ENCODE measurements at places on chromosomes 12 and 14.

- no peak for DNase-seq
Measured at GRCh38 chr12:138898-139534, 72.4 kb downstream of the IQSEC3 start.

GRCh38 chr14:79791055-79791732, 420.1 kb downstream of the DIO2 start:
- no peak for DNase-seq

DNA sequence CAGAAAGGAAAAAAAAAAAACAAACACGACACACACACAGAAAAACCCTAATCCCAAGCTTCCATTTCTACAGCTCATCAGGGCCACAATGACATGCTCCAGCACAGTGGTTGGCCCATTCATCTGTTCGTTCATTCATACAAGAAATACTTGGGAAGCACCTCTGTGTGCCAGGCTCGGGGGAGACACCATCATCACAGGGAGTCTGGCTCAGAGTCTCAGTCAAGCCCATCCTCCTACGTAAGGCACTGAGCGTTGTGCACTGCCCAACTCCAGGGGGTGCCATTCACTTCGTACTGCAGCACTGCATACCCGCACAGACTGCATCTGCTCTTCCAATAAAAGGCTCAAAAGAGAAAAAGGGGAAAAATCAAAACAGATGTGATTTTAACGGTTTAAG, 15.3 kb downstream of the VPS37B start:
- no peak for DNase-seq

DNA sequence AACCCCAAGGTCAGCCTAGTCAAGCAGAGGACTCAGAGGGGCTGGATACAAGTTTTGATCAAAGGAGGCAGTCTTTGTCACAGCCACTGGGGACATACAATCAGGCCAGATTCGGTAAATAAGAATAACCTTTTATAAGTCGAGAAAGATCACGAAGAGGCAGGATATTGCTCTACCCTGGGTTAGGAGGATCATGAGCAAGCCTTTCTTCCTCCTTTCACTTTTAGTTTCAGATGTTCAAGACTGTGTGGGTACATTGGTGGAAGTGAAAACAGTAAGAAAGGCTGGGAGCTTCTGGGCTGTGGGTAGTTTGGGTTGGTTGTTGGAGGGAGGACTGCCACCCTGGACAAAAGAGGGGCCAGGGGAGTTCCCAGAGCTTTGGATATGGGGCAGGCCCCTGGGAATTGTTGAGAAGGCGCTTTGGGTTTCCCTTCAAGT, 127.7 kb downstream of the SNAPC1 start:
- peak; percentile 46 for DNase-seq

DNA sequence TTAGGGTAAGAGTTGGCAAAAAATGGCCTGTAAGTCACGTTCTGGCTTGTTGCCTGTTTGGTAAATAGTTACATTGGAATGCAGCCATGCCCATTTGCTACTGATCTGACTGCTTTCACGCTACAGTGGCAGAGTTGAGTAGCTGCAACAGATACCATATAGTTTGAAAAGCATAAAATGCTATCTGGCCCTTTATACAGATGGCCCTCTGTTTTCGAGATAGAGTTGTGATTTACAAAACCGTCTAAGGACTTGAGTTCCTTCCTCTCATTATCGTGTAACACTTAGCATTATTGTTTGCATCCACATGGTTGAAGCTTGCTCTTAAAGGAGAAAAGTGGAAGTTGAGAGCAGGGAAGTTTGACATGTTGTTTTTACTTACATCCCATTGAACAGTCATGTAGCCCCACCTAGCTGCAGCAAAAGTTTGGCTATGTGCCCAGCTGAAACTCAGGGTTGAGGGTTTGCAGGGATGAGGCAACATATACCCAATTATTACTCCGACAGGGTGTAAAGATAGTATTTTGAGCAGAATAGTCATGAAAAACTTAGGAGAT, 11.3 kb upstream of the SCFD1 start:
- DNase-seq = peak; percentile 51

- no peak for DNase-seq
Measured at GRCh38 chr12:127677537-127678131, 589.3 kb upstream of the TMEM132C start.

- no peak for DNase-seq
Measured at GRCh38 chr14:38882533-38882932, 220.5 kb downstream of the SEC23A start.

DNA sequence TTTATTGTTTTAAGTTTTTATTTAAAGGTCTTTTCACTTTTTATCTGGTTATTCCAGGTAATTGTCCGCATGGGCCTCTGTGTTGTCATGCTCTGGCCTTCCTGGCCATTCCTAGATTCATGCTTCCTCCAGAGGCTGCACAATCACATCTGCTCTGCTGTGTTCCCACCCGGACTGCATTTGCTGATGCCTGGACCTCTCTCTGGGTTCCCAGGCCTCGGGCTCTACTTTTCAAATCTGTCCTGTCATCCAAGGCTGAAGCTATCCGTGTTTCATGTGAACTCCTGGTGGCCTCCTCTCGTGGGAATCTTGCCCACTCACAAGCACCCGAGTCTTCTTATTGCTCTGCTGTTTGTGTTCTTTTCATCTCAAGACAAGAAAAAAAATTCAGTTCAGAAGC, 16.1 kb upstream of the VDR start:
- no peak for DNase-seq

- DNase-seq = no peak
Measured at GRCh38 chr14:104214431-104215218, 76.2 kb downstream of the KIF26A start.

DNA sequence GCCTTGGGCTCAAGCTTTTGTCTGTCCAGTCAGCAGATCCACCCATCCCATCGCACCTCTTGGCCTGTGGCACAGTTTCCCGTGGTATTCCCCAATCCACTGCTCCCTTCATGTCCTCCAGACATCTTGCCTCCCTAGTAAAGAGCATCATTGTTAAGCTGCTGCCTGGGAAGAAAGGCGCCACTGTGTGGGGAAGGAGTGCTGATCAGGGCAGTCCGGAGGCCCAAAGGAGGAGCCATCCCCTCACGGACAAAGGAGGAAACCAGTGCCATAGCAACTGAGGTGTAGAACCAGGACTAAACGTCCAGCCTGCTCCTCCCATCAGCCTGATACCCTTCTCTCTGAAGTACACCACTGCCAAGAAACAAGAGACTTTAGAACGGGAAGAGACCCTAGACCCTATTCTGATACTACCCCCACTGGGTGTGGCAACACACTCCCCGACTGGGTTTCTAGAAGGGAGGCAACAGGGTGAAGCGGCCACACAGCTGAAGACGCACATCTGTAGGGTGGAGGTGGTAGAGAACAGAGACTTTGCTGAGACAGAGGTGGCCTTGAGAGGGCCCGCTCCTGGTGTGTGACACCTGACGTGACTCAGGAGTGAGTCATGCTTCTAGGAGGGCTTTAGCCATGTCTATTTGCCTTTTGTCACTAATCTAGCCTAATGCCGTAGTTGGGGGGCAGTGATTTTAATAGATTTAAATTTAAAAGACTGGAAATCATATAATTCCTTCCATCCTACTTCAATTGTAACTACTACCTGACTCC, 185.0 kb downstream of the DPF3 start:
- DNase-seq = no peak

- no peak for DNase-seq
Measured at GRCh38 chr14:57533214-57533613, 39.6 kb upstream of the CCDC198 start.

DNA sequence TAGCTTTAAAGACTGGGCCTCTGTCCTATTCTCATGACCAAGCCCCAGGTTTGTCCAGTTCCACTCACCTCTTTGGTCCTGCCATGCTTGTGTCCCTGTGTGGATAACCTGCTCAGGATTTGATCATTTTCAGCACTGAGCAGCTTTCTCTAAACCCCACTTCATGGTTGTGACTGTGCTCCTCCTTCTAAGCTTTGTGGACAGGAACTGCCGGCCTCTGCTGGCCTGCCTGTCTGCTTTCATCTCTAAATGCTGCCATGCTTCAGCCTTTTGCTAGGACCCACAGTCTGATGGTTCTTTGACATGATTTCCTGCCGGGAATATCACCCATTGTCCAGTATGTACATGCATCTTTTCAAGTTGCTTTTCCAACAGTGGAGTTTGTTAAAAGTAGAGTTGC, 53.9 kb upstream of the STXBP6 start:
- no peak for DNase-seq

- DNase-seq = no peak
Measured at GRCh38 chr12:105538880-105539279, 208.4 kb downstream of the C12orf75 start.

DNA sequence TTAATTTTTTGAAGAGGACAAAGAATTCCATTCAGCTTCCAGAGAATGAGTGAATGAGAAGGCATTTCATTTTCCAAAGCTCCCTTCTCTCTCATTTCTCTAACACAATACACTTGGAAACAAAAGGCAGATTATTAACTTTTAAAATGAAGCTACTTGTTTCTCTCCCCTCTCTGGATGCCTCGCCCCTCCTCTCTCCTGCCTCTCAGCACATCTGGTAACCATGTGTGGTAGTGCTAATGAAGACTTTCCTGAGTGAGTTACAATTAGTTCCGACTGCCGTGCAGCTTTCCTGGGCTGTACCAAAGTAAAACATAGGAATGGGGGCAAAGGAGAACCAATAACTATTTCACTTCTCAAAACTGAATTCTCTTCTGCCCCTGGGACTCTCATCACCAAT, 84.7 kb upstream of the SOX5 start:
- no peak for DNase-seq

DNA sequence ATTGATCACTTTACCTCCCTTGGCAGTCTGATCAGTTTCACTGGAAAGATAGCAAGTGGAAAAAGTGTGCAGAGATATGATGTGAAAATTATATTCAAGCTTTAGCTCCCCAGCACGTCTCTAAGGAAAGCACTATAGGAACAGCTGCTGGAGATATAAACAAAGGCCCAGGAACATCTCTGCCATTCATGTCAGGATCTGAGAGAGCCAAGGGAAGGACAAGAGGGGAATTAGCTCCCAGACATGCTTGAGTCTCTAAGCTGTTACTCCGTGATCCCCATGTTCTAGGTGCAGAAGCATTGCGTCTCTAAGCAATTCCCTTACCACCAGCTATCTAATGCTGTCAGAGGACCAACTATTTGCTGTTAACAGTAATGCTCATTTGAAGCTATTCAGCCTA, 700.2 kb downstream of the DIO2 start:
- no peak for DNase-seq

DNA sequence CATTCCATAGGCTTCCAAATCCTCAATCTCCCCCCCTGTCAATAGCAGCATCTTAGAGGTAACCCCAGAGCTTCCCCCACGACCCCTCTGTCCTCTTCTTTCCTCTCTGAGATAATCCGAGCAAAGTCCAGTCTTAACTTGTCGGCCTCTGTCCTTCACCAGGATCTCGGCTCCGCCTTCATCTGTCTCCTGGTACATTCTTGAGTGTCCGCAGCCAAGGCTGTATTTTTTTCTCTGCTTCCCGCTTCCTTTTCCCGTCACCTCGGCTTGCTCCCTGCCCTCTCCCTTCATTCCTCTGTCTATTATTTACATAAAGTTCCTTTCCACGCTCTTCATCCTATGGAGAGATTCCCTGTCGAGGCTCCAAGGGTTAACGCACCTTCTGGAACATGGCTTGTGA, 153.9 kb upstream of the GSC start:
- DNase-seq = no peak

DNA sequence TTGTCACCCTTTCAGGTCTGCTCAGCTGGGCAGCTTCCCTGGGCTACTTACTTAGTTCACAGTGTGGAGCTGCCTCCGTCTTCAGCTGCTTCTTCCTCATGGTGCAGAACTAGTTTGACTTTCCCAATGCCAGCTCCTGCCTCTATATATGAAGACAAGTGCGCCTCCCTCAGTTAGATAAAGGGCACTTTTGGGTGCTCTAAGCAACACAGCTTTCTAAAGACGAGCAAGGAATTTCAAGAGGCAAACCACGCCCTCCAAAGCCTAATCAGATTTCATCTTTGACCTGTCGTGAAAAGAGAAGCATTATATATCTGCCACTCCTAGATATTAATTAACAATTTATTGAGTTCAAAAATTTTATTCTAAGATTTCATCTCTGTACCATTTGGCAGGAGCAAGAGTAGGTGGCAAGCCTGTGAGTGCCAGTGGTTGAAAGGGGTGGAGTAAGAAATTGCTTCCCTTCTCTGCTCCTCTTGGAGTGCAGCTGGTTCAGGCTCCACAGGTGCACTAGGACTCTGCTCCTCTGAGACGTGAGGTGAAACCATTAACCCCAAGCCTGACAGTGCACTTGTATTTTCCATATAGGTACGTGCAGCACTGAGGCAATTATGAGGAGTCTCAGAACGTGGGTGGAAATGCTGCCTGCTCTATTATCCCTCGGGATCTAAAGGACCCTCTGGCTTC, 2.1 kb upstream of the SLC11A2 start:
- no peak for DNase-seq

- DNase-seq = no peak
Measured at GRCh38 chr12:1590221-1590979, 4.0 kb downstream of the FBXL14 start.

GRCh38 chr14:71891185-71891584, 41.0 kb upstream of the RGS6 start:
- DNase-seq = no peak

GRCh38 chr12:106870116-106870515, 85.6 kb upstream of the TMEM263 start:
- no peak for DNase-seq

- DNase-seq = no peak
Measured at GRCh38 chr12:72612171-72612570, 340.0 kb downstream of the TRHDE start.

DNA sequence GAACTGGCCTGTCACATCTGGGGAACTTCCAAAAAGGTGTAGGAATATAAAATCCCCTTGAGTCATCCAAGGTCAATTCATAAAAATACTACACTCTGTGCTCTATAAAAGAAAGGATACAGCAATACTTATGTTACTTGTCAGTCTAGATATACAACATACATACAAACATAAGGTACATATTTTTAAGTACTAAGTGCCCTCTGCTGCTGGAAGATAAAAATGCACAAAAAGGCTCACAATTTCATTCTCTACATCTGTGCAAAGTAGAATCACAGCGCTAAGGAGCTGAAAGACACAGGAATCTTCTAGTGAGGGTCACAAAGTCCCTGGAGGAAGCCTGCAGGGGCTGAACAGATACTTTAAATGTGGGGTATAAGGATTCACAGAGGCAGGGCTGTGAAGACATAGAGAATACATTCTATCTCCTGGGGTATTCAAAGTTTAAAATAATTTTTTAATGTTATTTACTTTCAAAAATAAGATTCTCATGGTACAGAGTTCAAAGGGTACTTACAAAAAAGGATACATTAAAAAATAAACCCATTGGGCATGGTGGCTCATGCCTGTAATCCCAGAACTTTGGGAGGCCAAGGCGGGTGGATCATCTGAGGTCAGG, 10.2 kb upstream of the GOLGA5 start:
- DNase-seq = peak; percentile 50

DNA sequence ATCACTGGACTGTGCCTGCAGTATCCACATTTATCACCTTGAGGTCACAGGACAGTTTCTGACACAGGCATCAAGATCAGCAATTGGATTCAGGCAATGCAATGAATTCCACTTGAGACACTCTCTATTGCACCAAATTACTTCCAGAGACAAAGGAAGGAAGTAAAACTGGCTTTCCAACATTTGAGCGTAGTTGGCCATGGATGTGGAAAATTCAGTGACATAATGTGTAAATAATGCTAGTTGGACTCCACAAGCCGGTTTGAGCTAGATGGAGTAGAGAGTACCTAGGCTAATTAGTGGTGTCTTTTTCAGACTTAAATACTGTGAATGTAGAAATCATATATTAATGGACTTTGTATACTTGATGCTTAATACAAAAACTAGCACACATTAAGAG, 168.3 kb upstream of the SYT1 start:
- DNase-seq = no peak

Data from CD8-positive, alpha-beta memory T cell (primary cell).